ENCODE measurements at places on chromosomes 4 and X.

DNA sequence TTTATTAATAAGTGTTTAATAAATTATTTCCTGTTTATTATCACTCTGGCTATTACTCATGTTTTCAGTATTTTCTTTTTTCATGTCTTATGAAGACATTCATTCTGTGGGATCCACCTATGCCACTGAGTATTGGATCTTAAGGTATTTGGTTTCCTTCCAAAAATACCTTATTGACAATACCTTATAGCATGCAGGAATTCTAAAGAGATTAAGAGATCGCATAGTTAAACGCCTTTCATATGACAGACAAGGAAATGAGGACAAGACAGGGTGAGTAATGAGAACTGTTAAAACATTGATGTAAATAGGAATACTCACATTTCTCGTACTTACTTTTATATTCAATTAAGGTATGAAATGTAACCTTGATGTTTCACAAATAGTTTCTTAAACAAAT, 38.2 kb upstream of the TMPRSS11B start:
- no peak for DNase-seq

DNA sequence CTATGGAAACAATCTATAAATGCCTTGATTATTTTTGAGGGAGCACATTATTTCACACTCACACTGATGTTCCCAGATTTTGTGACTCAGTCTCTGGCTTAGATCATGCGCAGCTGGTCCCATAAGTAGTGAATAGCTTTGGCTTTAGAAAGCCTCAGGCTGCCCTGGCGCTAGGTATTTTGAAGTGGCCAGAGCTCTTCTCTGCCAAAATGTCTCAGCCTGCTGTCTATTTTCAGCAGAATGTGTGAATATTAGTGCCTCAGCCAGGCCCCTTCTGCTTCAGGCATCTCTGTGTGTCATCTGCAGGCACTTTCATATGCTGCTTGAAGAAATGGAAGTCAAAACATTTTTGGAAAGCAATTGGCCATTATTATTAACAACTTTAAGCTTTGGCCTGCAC, 931.0 kb upstream of the INTU start:
- DNase-seq = peak; percentile 1

DNA sequence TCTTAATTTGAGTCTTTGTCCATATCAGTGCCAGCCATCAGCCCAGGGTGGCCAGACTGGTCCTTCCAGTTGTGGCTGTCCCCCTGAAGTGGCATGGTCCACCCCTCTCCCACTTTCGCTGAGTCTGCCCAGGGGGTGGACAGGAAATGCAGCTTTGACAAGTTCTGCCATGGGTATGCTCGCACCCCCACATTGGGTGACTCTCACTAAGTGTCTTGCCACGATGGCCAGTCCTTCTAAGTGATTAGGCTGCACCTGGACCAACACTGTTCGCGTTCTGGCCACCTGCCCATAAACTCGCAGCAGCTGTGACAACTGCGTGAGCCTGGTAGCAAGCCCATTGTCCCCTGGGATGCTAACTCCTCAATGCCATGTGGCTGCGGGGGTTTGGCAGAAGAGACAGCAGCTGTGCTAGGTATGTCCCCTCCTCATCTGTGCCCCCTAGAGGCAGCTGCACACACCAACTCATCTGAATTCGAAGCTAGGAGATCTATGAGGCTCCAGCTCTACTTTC, 10.0 kb upstream of the LNX1 start:
- peak; percentile 88 for DNase-seq

DNA sequence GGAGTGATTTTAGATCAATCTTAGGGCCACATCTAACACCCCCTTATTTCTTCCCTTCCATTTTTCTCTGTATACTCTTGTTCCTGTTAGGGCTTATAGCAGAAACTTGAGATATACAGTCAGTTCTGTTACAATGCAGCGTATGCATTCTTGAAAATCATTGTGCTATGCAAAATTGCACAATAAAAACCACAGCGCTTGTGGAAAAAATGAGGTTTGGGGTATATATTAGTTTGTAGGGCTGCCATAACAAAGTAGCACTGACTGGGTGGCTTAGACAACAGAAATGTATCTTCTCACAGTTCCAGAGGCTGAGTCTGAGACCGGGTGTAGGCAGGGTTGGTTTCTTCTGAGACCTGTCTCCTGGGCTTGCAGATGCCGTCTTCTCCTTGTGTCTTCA, 59.0 kb downstream of the WWC2 start:
- DNase-seq = no peak

GRCh38 chrX:155767051-155767875, 113.9 kb upstream of the VAMP7 start:
- DNase-seq = peak; percentile 55

- DNase-seq = no peak
Measured at GRCh38 chr4:85509882-85510631, 35.1 kb downstream of the ARHGAP24 start.

DNA sequence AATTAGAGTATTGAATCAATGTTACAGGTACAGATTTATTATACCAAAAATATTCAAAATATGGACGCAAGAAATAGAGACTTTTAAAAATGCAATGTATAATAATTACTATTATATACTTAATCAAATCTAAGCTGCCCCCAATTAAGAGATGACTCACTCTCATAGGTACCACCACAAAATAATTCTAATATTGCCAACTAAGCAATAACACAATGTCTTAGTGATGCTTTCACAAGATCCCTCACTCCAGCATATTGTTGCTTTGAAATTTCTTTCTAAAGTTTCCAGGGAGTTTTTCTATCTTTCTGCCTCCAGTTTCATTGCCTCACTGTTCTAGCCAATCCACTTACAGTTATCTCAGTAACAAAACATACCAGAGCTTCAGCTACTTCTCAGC, 270.0 kb upstream of the PABPC4L start:
- DNase-seq = no peak

All from NCI-H2029 (cell line).